ENCODE measurements at places on chromosomes 11 and 22. TPM values are rescaled to one million over a fixed set of nuclear protein-coding genes. Genes with fewer than 3 reads are reported as not detected.

DNA sequence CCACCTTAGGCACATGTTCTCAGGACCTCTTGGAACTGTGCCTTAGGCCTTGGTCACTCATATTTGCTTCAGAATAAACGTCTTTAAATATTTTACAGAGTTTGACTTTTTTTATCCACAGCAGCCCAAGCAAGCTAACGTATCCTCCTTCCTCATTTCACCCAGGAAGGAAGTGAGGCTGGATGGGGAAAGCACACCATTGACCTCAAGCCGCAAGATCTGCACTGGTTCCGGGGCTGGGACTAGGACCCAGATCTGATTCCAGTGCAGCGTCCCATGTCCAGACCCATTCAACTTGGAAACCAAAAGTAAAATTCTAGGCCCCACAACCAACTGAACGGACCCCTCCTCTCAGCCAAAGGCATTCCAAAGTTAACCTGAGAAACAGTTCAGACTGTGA lies 2.4 kb upstream of the LGALS12 start:
- no peak for DNase-seq
- H3K27me3 ChIP-seq, result no peaks in the 10 kb centered on the region
- no peaks in the 10 kb centered on the region for H3K36me3 ChIP-seq

- H3K4me1 ChIP-seq, result no peaks in the 10 kb centered on the region
- H3K4me3 ChIP-seq, result no peak overlapping the region
- H3K36me3 ChIP-seq, result no peaks in the 10 kb centered on the region
- no peaks in the 10 kb centered on the region for H3K27me3 ChIP-seq
Measured at GRCh38 chr22:42022162-42022847, 23.7 kb downstream of the WBP2NL start.

The OR52E8 gene
- total RNA-seq, result 0.71 TPM

- no peaks in the 10 kb centered on the region for H3K27me3 ChIP-seq
- DNase-seq, result no peak
Measured at GRCh38 chr11:29024386-29024785, 916.2 kb downstream of the METTL15 start.

The SCO2 gene
- total RNA-seq, result not detected

The CNTF gene
- total RNA-seq, result 0.33 TPM

The RAG2 gene
- not detected for total RNA-seq

- H3K36me3 ChIP-seq, result no peaks in the 10 kb centered on the region
- DNase-seq, result no peak
- H3K27ac ChIP-seq, result no peak overlapping the region
- H3K27me3 ChIP-seq, result no peaks in the 10 kb centered on the region
- H3K4me1 ChIP-seq, result no peaks in the 10 kb centered on the region
Measured at GRCh38 chr22:48756146-48757111, 1071.2 kb downstream of the BRD1 start.

DNA sequence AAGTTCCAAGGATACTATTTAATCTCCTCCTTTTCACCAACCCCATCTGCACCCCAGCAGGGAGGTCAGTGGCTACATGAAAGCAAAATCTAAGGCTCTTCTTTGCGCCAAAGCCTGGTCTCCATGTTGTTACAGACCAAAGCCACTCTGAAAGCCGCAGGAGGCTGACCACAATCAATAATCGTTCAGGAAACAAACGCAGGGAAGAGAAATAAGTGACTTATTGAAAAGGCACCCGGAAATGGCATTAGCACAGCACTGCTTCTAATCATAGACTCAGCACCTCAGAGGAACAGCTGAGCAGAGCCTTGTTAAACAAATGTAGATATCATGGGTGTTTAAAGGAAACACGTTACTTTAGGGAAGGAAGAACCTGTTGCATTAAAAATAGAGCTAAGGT lies 183.9 kb downstream of the KIRREL3 start:
- no peaks in the 10 kb centered on the region for H3K27me3 ChIP-seq
- no peaks in the 10 kb centered on the region for H3K36me3 ChIP-seq
- no peaks in the 10 kb centered on the region for H3K4me1 ChIP-seq
- peak; percentile 7 for DNase-seq
- H3K27ac ChIP-seq, result no peak overlapping the region

The SMTNL1 gene
- 0.11 TPM for total RNA-seq

GRCh38 chr11:32435152-32435480 lies 223 bp downstream of the WT1 start:
- peaks cover 4% of the 10 kb centered on the region for H3K4me1 ChIP-seq
- peaks cover 100% of the 10 kb centered on the region for H3K27me3 ChIP-seq
- no peaks in the 10 kb centered on the region for H3K36me3 ChIP-seq
- no peak for DNase-seq
- peak overlapping the region; percentile 22 for H3K4me3 ChIP-seq

DNA sequence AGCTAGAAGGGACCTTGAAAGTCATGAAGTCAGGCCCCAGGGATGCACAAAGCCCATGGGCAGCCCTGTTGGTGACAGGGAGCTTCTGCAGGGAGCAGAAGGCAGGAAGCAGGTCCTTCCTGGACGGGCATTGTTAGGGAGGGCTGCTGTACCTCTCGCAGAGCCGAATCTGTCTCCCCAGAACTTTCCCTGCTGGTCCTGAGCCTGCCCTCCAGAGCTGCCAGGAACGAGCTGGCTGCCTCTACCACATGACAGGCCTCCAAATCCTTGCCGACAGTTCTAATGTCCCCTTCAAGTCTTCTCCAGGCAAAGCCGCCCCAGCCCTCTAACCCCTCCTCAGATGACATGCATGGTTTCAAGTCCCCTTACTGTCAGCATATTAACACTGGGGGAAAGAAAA lies 20.1 kb downstream of the SYT7 start:
- no peak overlapping the region for H3K4me3 ChIP-seq
- peaks cover 12% of the 10 kb centered on the region for H3K27me3 ChIP-seq
- DNase-seq, result no peak
- H3K27ac ChIP-seq, result no peak overlapping the region

The DGCR6L gene
- total RNA-seq, result 89.6 TPM

The BIK gene
- total RNA-seq, result 41.7 TPM

Measured in cardiac muscle cell (in vitro differentiated cells and primary cell).